ENCODE measurements at places on chromosomes 4 and X. TPM values are rescaled to one million over a fixed set of nuclear protein-coding genes. Genes with fewer than 3 reads are reported as not detected.
A peak's percentile ranks its signal among the peaks of the same experiment; 100 is the strongest.

The RASGEF1B gene
- total RNA-seq = 10.2 TPM

DNA sequence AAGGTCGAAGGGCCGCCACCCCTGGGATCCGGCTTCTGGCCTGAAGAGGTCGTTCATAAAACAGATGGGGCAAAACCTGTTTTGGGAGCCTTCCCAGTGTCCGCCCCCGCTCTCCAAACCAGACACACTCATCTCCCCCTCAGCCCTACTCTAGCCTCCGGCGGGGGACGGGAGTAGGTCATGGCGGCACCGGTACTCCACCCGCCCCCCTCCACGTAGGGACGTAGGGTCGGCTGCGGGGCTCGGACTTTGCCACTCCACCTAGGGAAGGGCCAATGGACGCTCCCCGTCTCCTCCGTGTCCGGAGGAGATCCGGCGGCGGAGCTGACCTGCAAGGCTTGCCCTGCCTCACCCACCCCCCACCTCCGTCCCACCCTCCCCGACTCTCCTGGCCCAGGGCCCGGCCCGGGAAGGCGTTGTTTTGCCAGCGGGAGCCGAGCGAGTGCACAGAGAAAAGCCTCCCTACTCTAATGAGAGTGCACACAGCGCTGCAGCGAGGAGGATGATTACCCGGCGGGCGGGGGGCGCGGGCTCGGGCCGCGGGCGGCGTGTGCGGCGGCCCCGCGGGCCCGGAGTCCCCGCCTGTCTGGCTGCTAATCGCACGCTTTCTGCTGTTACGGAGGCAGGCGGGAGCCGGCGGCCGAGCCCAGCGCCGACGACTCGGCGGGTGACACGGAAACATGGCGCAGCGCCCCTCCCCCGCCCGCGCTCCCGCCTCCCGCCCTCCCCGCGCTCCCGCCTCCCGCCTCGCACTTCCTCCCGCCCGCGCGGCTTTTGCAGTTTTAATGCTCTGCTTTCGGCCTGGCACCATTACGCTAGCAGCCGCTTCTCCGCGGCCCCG lies 8.3 kb upstream of the BCOR start:
- peak; percentile 31 for DNase-seq

The ZDHHC15 gene
- total RNA-seq = 2.3 TPM

DNA sequence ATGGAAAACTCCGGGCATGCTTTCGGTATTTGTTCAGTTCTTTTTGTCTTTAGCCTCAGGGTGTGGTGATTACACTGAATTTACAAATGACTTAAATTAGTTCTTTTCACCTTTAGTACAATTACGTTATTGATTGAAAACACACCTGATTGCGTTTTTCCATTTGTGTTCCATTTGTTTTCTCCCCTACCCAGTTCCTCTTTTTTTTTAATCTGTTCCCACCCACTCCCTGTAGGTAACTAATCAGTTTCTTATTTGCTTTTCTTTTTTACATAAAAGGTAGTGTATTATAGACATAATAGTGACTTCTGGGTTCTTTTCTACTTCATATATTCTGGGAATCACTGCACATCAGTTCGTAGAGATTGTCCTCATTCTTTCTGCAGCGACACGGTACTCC lies 53.4 kb downstream of the TNIP2 start:
- no peak for DNase-seq

The MAGEA11 gene
- not detected for total RNA-seq

- DNase-seq = no peak
Observed at GRCh38 chrX:113802837-113803236, 781.0 kb upstream of the HTR2C start.

DNA sequence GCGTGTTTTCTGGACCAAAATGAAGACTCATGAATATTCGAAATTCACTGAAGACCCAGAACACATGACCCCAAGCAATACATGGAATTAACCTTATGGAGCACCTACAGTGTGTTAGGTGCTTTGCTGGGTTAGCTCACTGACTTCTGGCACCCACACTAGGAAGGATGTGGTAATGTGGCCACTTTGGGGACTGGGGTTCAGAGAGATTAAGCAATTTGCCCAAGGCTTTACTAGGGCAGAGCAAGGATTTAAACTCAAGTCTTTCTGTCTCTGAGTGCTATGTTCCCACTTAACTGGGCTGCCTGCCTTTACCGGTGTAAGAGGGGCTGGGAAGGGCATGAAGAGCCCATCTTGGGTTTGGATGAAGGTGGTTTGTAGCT lies 162.0 kb upstream of the ATP6AP2 start:
- no peak for DNase-seq

The TLR2 gene
- total RNA-seq = 4.8 TPM

The JAKMIP1 gene
- total RNA-seq = 0.89 TPM

DNA sequence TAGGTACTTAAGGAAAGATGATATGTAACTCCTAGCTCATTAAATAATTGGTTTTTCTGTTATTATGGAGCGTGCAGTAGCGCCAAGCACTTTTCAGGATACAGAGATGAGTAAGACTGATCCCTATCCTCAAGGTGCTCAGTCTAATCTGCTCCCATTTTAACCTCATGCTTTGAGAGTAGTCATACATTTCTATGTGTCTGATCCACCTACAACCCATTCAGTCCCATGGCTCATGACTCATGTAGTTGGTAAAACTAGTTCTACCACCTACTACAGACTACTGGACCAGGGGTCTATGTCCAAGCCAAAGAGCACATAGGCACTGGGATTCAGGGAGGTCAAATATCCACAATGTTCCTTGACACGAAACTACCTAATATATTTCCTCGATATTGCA lies 60.8 kb downstream of the TMEM154 start:
- no peak for DNase-seq

Measured in progenitor cell of endocrine pancreas (in vitro differentiated cells).